ENCODE measurements at places on chromosomes 16 and 17.

DNA sequence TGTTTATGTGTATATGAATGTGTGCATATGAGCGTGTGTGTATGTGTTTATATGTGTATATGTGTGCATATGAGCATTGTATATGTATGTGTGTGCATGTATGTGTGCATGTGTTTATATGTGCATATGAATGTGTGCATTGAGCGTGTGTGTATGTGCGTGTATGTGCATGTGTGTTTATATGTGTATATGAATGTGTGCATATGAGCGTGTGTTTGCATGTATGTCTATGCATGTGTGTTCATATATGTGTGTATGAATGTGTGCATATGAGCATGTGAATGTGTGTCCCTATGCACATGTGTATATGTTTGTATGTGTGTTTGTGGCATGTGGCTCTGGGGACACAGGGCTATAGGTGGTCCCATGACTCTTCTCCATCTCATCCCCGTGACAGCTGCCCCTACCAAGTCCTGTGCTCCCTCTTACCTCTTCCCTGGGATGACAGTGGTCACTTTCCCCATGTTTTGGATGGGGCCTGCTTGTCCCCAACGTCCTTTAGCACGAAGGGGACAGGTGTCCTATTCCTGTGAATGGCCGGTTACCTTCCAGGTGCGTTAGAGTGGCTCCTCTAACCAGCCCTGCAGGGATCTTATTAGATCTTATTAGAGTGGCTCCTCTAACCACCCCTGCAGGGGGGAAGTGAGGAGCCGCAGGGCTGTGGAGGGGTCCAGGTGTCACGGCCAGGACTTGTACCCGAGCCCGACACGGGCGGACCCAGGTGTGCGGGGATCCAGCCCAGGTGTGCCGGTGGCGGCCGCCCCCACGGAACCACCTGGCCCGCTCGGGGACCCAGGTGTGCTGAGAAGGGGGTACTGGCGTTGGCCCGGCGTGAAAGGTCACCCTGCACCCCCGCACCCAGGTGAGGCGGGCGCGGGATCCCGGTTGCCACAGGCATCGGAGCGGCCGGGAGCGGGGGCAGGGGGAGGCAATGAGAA, 105.6 kb downstream of the SEC14L1 start:
- DNase-seq, result no peak

- DNase-seq, result no peak
These were observed 76.3 kb upstream of the WSB1 start for GRCh38 chr17:27217631-27218030.

DNA sequence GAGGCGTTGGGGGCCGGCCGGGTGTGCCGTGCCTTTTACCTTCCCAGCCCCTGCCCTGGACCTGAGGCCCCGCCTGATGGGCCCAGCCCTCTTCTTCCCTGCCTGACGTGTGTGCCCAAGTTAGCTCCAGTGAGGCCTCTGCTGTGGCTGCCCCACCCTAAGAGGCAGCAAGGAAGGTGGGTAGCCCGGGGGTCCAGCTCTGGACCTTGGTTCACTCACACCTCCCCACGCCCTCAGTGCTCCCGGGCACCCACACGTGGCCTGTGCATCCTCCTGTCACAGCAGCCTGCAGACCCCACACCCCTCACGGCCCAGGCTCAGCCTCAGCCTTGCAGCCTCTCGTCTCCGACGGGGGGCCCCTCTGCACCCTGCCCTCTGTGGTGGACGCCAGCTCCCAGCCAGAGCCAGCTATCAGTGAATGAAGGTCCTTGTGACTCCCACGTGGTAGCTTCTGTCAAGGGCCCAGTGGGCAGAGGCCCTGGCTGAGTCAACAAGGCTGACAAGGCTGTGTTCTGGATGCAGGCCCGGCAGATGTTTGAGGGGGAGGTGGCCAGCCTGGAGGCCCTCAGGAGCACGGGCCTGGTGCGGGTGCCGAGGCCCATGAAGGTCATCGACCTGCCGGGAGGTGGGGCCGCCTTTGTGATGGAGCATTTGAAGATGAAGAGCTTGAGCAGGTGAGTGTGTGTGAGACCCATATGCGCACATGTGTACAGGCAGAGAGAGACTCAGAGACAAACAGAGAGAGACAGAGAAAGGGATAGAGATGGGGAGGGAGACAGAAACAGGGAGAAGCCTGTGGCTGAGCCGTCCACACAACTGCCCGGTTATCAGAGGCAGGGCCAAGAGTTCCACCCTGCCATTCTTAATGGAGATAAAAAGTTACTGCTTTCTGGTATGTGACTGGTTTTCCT, 2.8 kb downstream of the FN3K start:
- no peak for DNase-seq

- DNase-seq, result no peak
These were observed 841.5 kb downstream of the CDH11 start for GRCh38 chr16:64280317-64280716.

GRCh38 chr17:61926826-61927207, 965 bp downstream of the INTS2 start:
- no peak for DNase-seq

DNA sequence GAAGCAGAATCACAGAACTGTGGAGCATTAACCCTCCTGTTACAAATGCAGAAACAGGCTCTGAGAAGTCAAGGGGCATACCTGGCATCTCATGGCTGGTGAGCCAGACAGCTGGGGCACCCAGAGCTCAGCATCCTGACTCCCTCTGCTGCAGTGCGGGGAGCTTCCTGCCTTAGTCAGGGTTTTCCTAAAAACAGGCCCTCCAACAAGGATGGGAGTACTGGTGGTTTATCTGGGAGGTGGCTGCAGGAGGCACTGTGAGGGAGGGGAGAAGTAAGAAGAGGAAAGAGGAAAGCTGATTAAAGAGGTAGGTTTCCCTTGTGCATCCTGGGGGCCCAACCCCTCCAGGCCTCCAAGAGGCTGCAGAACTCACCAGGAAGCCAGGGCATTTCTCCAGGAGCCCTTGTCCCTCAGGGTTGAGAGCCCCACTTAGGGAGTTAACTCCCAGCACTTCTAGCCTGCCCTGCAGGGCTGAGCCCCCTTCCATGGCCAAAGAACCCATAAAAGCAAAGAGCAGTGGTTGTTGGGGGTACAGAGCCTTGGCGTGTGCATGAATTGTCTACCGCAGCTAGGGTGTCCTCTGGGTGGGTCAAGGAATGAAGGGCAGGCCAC, 261.5 kb upstream of the RPL38 start:
- no peak for DNase-seq

GRCh38 chr17:77460514-77461046, 319.8 kb downstream of the SEC14L1 start:
- DNase-seq, result no peak
